Placental pericyte (primary cell): ENCODE measurements at places on chromosomes 11 and 22. TPM values are rescaled to one million over a fixed set of nuclear protein-coding genes. Genes with fewer than 3 reads are reported as not detected.

Gene CALCA
- total RNA-seq = not detected in 2 replicates

Gene SAA4
- not detected in 2 replicates for total RNA-seq

Gene MIOX
- total RNA-seq = 0.14 TPM in 1 of 2 replicates, not detected in the other

Gene SHANK2
- total RNA-seq = 0.44 and 1.6 TPM in 2 replicates

Gene C11orf21
- not detected in 2 replicates for total RNA-seq

Gene SLC37A2
- total RNA-seq = 0.88 and 13.0 TPM in 2 replicates

Gene FADS1
- total RNA-seq = 159 and 497 TPM in 2 replicates

Gene CTSF
- total RNA-seq = 12.7 and 19.0 TPM in 2 replicates

Gene MFRP
- total RNA-seq = not detected in 2 replicates

Gene AMOTL1
- total RNA-seq = 41.8 and 71.9 TPM in 2 replicates

Gene PES1
- 87.3 and 108 TPM in 2 replicates for total RNA-seq

Gene APOA1
- total RNA-seq = not detected in 2 replicates

Gene RAB36
- 4.6 and 7.4 TPM in 2 replicates for total RNA-seq

Gene FXYD6
- not detected in 2 replicates for total RNA-seq

Gene FGF4
- total RNA-seq = not detected in 2 replicates

Gene KCNE3
- 1.3 TPM in 1 of 2 replicates, not detected in the other for total RNA-seq

Gene PDGFB
- 2.6 and 5.0 TPM in 2 replicates for total RNA-seq

Gene KCNJ11
- total RNA-seq = not detected in 2 replicates

Gene ARFIP2
- total RNA-seq = 70.0 and 118 TPM in 2 replicates

Gene MS4A15
- not detected in 2 replicates for total RNA-seq

Gene PHF21B
- total RNA-seq = not detected in 2 replicates

Gene JAM3
- 90.6 and 140 TPM in 2 replicates for total RNA-seq

Gene MIAT
- total RNA-seq = 1.1 TPM in 2 replicates

Gene TRIM48
- total RNA-seq = not detected in 2 replicates

Gene KCNQ1OT1
- 3.5 and 4.2 TPM in 2 replicates for total RNA-seq

Gene TKFC
- 17.6 and 27.4 TPM in 2 replicates for total RNA-seq

Gene TTLL12
- total RNA-seq = 40.9 and 65.1 TPM in 2 replicates

Gene STK33
- 0.57 and 1.3 TPM in 2 replicates for total RNA-seq

Gene OR8B8
- total RNA-seq = not detected in 2 replicates

Gene SLC16A8
- 0.14 TPM in 1 of 2 replicates, not detected in the other for total RNA-seq

Gene TH
- not detected in 2 replicates for total RNA-seq

Gene RGL4
- not detected in 2 replicates for total RNA-seq
